ENCODE measurements at places on chromosomes 12 and 14.

- no peak for DNase-seq
Observed at GRCh38 chr12:66024949-66025348, 105.6 kb downstream of the LLPH start.

- DNase-seq = no peak
Observed at GRCh38 chr12:16884056-16884455, 278.1 kb upstream of the LMO3 start.

DNA sequence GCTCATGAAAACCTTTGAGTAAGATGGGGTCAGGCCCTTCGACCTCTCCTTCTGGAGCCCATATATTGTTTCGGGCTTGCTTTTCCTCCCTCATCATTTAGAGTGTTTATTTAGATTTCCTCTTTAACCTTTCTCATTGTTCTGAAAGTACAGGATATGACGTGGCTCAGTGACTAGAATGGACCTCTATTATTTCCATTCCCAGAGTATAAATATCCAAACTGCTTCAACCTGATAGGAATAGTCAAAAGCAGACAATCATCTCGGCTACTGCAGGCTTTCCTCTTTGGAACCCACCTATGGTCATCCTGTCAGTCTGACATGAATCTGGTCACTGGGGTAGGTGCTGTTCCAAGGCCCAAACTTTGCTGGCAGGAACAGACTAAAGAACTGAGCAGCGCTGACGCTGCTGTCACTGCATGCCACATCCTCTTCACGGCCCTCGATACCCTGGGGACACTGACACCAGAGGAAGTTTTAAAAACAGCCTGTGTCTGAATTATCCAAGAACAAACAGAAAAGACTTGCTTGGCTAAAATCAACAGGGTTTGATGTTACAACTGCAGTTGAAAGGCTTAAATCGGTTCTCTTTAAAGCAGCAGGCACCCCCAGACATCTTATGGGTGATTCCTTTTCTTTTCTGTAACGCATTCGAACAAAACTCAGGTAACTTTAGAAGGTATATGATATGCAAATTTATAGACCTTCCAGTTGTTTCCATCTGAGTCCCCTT lies 5.0 kb upstream of the DDX47 start:
- peak; percentile 53 for DNase-seq

DNA sequence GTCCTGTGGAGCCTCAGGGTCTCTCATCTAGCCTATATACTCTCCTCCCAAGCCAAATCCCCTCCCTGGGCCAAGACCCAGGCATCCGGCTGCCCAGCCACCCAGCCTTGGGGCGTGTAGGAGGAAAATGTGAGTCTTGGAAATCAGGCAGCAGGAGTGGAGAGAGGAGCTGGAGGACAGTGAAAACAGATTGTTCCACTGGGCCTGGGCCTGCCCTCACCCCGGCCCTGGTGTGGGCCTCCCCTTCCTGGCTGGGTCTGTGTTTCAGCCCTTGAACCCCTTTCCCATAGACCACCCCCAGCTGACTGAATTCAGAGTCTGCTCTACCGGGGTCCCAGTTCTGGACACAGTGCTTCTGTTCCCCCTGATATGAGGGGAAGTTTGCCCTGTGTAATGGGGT lies 6.7 kb downstream of the ITGA5 start:
- no peak for DNase-seq
